Small intestine (tissue), 16 donors: ENCODE measurements at places on chromosomes 11 and 22. TPM values are rescaled to one million over a fixed set of nuclear protein-coding genes. Genes with fewer than 3 reads are reported as not detected.

GALNT18 gene
- 1.4 TPM for polyA plus RNA-seq

ARHGAP42 gene
- polyA plus RNA-seq, result 15.4 TPM

NRXN2 gene
- 4.4 TPM for polyA plus RNA-seq

GGTLC2 gene
- not detected for polyA plus RNA-seq

PRODH gene
- polyA plus RNA-seq, result 241 TPM

KDM4E gene
- not detected for polyA plus RNA-seq

TRIM6 gene
- polyA plus RNA-seq, result 3.0 TPM

LAYN gene
- 3.8 TPM for polyA plus RNA-seq

CDHR5 gene
- 112 TPM for polyA plus RNA-seq

NCAM1 gene
- polyA plus RNA-seq, result 0.67 TPM

ANO1 gene
- 2.9 TPM for polyA plus RNA-seq

ADM2 gene
- 13.9 TPM for polyA plus RNA-seq

OR8G5 gene
- not detected for polyA plus RNA-seq

SLC22A24 gene
- polyA plus RNA-seq, result 0.07 TPM

YPEL4 gene
- polyA plus RNA-seq, result 1.4 TPM

PHLDA2 gene
- 55.1 TPM for polyA plus RNA-seq

PARVA gene
- 6.5 TPM for polyA plus RNA-seq

MMP1 gene
- 2.7 TPM for polyA plus RNA-seq

RAC2 gene
- polyA plus RNA-seq, result 29.3 TPM

SCGB2A2 gene
- polyA plus RNA-seq, result not detected

PARVG gene
- polyA plus RNA-seq, result 1.1 TPM

SLC37A2 gene
- 9.1 TPM for polyA plus RNA-seq

SLC16A8 gene
- not detected for polyA plus RNA-seq

SCGB1D2 gene
- not detected for polyA plus RNA-seq

OR8A1 gene
- not detected for polyA plus RNA-seq

TREH gene
- 102 TPM for polyA plus RNA-seq

VSIG2 gene
- polyA plus RNA-seq, result 6.4 TPM

MAPK12 gene
- polyA plus RNA-seq, result 3.6 TPM

PNPLA3 gene
- polyA plus RNA-seq, result 4.0 TPM

NLRP10 gene
- polyA plus RNA-seq, result not detected

NFAM1 gene
- polyA plus RNA-seq, result 0.27 TPM

SMTNL1 gene
- polyA plus RNA-seq, result 0.58 TPM

OR51M1 gene
- not detected for polyA plus RNA-seq

RHOD gene
- 36.5 TPM for polyA plus RNA-seq

ART1 gene
- polyA plus RNA-seq, result not detected

RTN4RL2 gene
- not detected for polyA plus RNA-seq

SAA4 gene
- polyA plus RNA-seq, result not detected

LMNTD2 gene
- 26.4 TPM for polyA plus RNA-seq

ZNF195 gene
- polyA plus RNA-seq, result 16.2 TPM

C11orf87 gene
- polyA plus RNA-seq, result 0.01 TPM

CASP5 gene
- 4.7 TPM for polyA plus RNA-seq

RBFOX2 gene
- polyA plus RNA-seq, result 12.3 TPM

OR5B21 gene
- polyA plus RNA-seq, result not detected

SLC7A4 gene
- 40.2 TPM for polyA plus RNA-seq

POTEH gene
- polyA plus RNA-seq, result not detected

C11orf97 gene
- polyA plus RNA-seq, result not detected

PIK3IP1 gene
- 3.1 TPM for polyA plus RNA-seq

PGR gene
- polyA plus RNA-seq, result 0.03 TPM

OAF gene
- polyA plus RNA-seq, result 33.0 TPM

BAIAP2L2 gene
- 395 TPM for polyA plus RNA-seq

CTSD gene
- polyA plus RNA-seq, result 550 TPM

KREMEN1 gene
- polyA plus RNA-seq, result 24.6 TPM

SLC22A25 gene
- not detected for polyA plus RNA-seq

C22orf15 gene
- 0.07 TPM for polyA plus RNA-seq
